ENCODE measurements at places on chromosomes 6 and 20.

DNA sequence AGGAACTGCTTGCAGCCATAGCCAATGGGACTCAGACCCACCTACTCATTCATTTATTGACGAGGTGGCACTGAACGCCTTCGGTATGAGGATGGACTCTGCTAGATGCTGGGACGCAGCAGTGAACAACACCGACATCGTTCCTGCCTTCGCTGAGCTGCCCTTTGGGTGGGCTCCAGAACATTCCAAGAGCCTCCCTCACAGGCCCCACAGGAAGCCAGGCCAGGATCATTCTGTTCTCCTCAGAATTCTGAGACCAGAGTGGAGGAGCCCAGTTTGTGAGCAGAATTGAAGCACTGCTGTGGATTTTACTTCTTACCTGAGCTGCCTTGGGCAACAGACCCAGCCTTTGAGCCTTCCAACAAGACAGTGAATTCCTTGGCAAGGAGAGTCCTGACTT lies 82.1 kb downstream of the KCNB1 start:
- no peak for DNase-seq

GRCh38 chr20:19886661-19887288 lies 128.7 kb downstream of the RIN2 start:
- DNase-seq, result no peak

GRCh38 chr20:38965264-38965663 lies 3.1 kb downstream of the DHX35 start:
- DNase-seq, result no peak

DNA sequence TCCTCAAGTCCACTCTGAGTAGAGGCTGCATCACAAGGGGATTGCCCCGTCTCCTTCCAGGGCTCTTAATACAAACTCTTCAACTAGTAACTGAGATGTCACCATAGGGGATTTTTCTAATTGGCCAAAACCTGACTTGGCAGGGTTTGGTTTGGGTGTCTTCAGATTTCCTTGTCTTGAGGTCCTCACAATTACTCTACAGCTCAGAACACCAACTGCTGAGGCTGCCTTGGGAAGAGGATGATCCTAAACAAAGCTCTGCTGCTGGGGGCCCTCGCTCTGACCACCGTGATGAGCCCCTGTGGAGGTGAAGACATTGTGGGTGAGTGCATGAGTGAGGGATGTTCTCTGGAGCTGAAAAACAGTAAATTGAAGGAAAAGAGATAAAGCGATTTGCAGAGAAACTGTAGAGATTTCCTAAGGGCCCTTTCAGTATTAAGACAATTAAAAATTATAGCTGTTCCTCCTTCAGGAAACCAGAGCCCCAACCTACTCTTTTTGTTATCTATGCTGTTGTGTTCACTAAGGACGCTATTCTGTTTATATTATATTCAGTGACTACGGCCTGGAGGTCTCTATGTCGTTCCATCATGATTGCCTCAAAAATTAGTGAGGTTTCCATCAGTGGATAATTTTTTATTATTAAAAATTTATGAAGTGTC lies at the start of gene HLA-DQA1:
HLA-DQA1 (plus strand) TSS at position 188 of the 662 bp plus-strand sequence; CDS start at position 241, 53 bp downstream.
- no peak for DNase-seq

- DNase-seq, result no peak
Observed at GRCh38 chr6:33984466-33985312, 161.2 kb downstream of the GRM4 start.

GRCh38 chr6:12083763-12084162 lies 71.7 kb downstream of the HIVEP1 start:
- DNase-seq, result no peak

- DNase-seq, result no peak
Observed at GRCh38 chr20:13117200-13117599, 103.9 kb upstream of the ISM1 start.
